Activated T-helper 2 cell treated with anti-CD3 and anti-CD28 coated beads, Interferon-gamma antibody, Interleukin-2, Interleukin-4, amounts not matched to agents 10 μg/mL and 5 μg/mL and 100 μg/mL, durations not matched to agents 14 hours and 24 hours and 36 hours (primary cell): ENCODE measurements at places on chromosomes 1 and 21. TPM values are rescaled to one million over a fixed set of nuclear protein-coding genes. Genes with fewer than 3 reads are reported as not detected.

DNA sequence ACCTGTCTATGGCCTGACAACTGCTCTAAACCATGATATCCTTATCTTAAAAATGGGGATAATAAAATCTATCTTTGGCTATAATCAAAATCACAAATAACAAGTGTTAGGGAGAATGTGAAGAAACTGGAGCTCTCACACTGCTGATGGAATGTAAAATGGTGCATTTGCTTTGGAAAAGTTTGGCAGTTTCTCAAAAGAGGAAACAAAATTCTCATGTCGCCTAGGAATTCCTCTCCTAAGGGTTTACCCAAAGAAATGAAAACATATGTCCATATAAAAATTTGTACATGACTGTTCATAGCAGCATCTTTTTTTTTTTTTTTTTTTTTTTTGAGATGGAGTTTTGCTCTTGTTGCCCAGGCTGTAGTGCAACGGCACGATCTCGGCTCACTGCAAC is 64.3 kb downstream of the ZNF281 start:
- DNase-seq = no peak
- no peak overlapping the region for H3K27ac ChIP-seq
- no peak overlapping the region for H3K4me3 ChIP-seq
- peaks cover 7% of the 10 kb centered on the region for H3K4me1 ChIP-seq

DNA sequence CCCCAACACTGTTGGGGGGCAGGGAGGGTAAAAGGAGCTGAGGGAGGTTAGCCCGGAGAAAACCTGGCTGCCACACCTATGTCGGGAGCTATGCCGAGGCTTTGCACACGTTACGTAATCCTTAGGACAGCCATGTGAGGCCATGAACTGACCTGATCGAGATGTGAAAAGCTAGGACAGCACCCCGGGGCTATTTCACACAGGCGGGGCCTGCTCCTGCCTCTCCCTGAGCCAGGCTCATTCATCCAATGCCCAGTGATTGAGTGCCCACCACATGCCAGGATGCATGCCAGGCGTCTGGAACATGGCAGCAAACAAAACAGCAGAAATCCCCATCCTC is 30.2 kb downstream of the LDLRAP1 start:
- H3K36me3 ChIP-seq = no peaks in the 10 kb centered on the region
- H3K27me3 ChIP-seq = peaks cover 4% of the 10 kb centered on the region
- no peak for DNase-seq
- H3K27ac ChIP-seq = no peak overlapping the region
- H3K4me3 ChIP-seq = no peak overlapping the region

GRCh38 chr1:150551051-150551783 is 2.0 kb downstream of the ADAMTSL4 start:
- peak overlapping the region; percentile 35 for H3K27ac ChIP-seq
- no peak overlapping the region for H3K4me3 ChIP-seq
- H3K27me3 ChIP-seq = peaks cover 15% of the 10 kb centered on the region
- no peak for DNase-seq
- H3K36me3 ChIP-seq = peaks cover 3% of the 10 kb centered on the region

DNA sequence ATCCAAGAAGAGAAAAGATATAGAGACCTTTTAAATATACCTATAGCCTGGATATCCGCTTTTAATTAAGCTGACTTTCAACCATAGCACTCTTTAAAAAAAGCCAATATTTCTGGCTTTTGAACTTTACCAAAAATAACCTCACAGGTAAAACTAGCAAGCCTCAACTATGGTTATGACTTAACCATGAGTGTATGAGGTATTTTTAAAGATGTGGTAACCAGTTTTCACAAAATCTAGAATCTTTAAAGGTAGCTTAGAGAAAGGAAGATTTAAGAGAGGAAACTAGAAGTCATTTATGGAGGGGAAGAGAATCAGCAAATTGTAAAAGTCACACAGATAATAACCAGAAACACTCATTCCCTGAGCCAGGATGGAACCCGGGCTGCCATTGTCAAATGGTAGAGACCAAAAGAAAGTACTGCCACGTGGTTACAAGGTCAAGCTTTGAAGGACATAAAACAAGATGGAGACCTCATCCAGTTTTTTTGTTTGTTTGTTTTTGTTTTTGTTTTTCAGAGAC is 288.4 kb upstream of the RGS18 start:
- H3K4me1 ChIP-seq = no peaks in the 10 kb centered on the region
- no peaks in the 10 kb centered on the region for H3K36me3 ChIP-seq
- H3K27ac ChIP-seq = no peak overlapping the region
- H3K27me3 ChIP-seq = no peaks in the 10 kb centered on the region
- DNase-seq = no peak

- DNase-seq = no peak
- no peak overlapping the region for H3K27ac ChIP-seq
- H3K36me3 ChIP-seq = peaks cover 6% of the 10 kb centered on the region
- H3K4me3 ChIP-seq = no peak overlapping the region
- H3K27me3 ChIP-seq = no peaks in the 10 kb centered on the region
These were observed 118.6 kb downstream of the AKT3 start for GRCh38 chr1:243731301-243731891.

- DNase-seq = no peak
- H3K4me3 ChIP-seq = no peak within 1 kb of the TSS
- no peaks in the 10 kb centered on the region for H3K36me3 ChIP-seq
- no peak within 1 kb of the TSS for H3K27ac ChIP-seq
These were observed at the start of gene ERICH3 for GRCh38 chr1:74673351-74674111. Gene ERICH3, minus strand, starts transcription at chr1:74673792. Its CDS starts 273 bp downstream, at chr1:74673519.

- H3K27ac ChIP-seq = no peak overlapping the region
- peaks cover 4% of the 10 kb centered on the region for H3K4me1 ChIP-seq
- peaks cover 25% of the 10 kb centered on the region for H3K27me3 ChIP-seq
- peak; percentile 18 for DNase-seq
- H3K36me3 ChIP-seq = no peaks in the 10 kb centered on the region
These were observed 6.9 kb downstream of the ACKR1 start for GRCh38 chr1:159211331-159212136.

- peaks cover 25% of the 10 kb centered on the region for H3K36me3 ChIP-seq
- H3K4me1 ChIP-seq = peaks cover 37% of the 10 kb centered on the region
- peaks cover 2% of the 10 kb centered on the region for H3K27me3 ChIP-seq
- H3K27ac ChIP-seq = peak overlapping the region; percentile 96
These were observed 513 bp downstream of the GTF2B start for GRCh38 chr1:88890791-88891317.

DNA sequence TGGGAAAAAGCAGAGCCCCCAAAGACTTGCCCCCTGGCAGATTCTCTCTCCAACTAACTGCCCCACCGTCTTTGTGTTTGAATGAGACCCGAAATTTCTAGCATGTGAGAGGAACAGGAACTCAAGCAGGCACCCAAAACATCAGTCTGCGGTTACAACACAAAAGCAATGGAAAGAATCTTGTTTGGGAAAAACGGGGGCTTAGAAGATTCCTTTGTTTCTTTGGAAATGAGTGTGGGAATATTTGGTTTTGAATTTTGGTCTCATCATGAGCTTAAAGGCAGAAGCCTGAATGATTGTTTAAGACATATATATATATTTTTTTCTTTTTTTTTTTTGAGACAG is 188.9 kb upstream of the TMEM51 start:
- H3K27me3 ChIP-seq = no peaks in the 10 kb centered on the region
- no peak overlapping the region for H3K4me3 ChIP-seq
- H3K4me1 ChIP-seq = peaks cover 12% of the 10 kb centered on the region
- DNase-seq = no peak
- no peak overlapping the region for H3K27ac ChIP-seq
- H3K36me3 ChIP-seq = no peaks in the 10 kb centered on the region

DNA sequence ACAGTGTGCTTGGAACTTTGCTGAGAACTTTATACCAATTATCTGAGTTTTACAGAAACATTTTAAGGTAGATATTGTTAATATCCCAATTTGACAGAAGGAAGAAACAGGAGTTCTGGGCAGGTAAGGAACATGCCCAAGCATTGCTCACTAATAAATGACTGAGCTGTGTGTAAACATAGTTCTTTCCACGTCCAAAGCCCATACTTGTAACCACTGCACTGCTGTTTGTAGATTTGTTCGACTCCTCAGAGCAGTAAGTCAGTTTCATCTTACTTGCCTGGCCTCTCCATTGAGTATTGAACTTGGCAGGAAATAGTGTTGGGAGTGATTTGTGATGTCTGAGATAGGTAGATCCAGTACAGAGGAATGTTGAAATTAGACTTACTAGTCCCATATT is 335.1 kb downstream of the KIF26B start:
- DNase-seq = no peak
- no peak overlapping the region for H3K4me3 ChIP-seq
- no peaks in the 10 kb centered on the region for H3K36me3 ChIP-seq
- no peaks in the 10 kb centered on the region for H3K27me3 ChIP-seq

- H3K4me1 ChIP-seq = peaks cover 5% of the 10 kb centered on the region
- peaks cover 44% of the 10 kb centered on the region for H3K27me3 ChIP-seq
- DNase-seq = no peak
These were observed 19.1 kb upstream of the NRDC start for GRCh38 chr1:51897699-51898031.

DNA sequence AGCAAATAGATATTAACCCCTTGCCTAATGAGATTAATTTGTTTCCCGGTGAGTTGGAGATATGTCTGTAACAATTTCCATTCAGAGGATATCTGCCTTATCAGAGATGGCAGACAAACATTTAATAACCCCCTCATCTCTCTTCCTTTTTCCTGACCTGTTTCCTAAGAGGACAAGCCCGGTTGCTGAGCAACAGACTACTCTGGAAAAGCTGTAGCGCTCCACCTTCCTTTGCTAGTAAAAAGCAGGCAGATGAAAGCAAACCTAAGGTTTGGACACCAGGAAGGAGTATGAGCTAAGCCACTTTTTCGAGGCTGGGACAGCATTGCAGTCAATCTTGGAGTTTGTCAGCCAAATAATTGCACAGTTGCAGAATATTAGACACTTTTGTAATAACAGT is 82.4 kb downstream of the RGS21 start:
- H3K27me3 ChIP-seq = no peaks in the 10 kb centered on the region
- DNase-seq = no peak
- no peak overlapping the region for H3K4me3 ChIP-seq
- no peak overlapping the region for H3K27ac ChIP-seq
- no peaks in the 10 kb centered on the region for H3K4me1 ChIP-seq

DNA sequence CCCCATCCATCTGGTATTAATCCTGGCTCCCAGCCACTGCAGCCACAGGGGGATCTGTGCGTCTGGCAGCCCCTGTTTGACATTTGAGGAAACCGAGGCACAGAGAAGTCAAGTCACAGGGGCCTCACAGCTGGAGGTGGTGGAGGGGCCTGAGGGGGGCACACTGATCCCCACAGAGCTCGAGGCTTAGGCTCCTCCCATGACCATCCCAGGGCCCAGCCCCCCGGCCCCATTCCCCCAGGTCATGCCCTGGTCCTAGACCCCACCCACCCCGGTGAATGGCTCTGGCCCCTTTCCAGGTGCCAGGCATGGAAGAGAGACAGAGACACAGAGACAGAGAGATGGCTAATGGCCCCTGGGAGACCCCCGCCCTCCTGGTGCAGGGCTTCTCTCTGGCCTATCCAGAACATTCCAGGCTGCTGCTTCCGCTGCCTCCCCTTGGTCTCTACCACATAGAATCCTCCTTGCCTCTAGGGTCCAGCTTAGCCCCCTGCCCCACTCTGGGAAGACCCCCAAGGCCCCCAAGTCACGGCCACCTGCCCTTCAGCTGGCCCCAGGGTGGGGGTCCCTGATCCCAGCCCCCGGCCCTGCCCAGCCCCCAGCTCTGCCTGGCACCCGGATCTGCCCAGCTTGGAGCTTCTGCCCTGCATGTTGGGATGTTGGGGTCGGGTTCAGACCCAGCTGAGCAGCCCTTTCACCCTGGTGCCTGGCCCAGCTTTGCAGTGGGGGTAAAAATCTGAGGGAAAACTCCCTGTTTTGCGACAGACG is 29.2 kb upstream of the LRRC3 start:
- no peak for DNase-seq
- no peaks in the 10 kb centered on the region for H3K27me3 ChIP-seq
- peaks cover 6% of the 10 kb centered on the region for H3K36me3 ChIP-seq
- H3K27ac ChIP-seq = no peak overlapping the region
- no peaks in the 10 kb centered on the region for H3K4me1 ChIP-seq

DNA sequence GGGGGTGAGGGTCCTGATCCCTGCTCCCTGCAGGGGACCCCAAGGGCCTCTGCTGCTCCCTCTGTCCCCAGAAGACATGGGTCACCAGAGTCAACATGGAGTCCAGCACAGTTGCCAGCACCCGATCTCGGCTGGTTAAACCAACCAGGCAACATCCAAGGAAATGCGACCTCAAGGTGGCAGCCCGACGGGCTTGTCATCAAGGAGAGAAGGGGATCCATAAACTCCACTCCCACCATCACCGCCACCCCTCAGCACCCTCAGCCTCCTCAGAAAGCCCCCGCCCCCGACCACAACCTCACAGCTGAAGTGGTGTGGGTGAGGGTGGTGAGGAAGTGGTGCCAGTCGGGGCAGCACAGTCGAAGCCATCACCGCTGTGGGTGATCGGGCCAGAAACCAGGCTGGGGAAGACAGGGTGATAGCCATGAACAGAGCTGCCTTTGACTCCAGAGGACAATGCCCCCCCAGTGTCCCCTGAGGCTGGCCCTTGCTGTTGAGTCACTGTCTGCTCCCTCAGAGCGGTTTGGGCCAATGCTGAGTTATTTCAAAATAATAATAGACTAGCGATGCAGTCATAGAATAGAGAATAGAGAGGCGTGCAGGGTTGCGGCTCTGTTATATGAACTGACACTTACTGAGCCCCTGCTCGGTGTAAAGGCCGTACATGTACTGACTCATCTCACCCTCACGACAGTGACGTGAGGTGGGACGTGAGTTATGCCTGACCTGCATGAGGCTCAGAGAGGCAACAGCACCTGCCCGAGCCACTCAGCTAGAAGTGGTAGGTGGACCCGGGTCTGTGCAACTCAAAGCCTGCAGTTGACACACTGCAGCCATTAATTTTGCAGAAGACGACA is 88.7 kb upstream of the IFFO2 start:
- H3K36me3 ChIP-seq = no peaks in the 10 kb centered on the region
- H3K27me3 ChIP-seq = peaks cover 9% of the 10 kb centered on the region
- no peak for DNase-seq

DNA sequence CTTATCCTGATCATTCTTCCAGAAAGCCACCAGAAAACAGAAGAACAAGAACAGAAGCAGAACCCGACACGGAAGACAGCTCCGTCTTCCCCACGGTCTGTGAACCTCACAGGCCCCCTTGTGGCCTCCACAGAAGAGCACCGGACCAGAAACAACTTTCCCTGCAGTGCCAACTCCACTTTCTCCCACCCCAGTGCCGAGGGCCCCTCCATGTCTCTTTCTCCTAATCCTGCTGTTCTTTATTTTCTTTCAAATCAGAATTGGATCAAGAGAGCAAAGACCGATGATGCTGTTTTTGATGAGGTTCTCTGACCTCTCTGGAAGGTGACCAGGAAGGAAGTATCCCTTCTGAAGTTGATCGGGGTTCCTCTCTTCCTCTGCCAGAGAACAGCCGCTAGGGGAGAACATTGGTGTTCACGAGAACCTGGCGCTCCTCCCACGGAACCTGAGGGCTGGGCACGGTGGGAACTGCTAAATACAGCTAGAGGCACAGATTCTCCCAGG is 58.9 kb upstream of the CTTNBP2NL start:
- no peak for DNase-seq
- no peak overlapping the region for H3K27ac ChIP-seq
- no peak overlapping the region for H3K4me3 ChIP-seq

GRCh38 chr1:162854245-162854882 is 6.6 kb downstream of the CCDC190 start:
- no peak overlapping the region for H3K4me3 ChIP-seq
- H3K27ac ChIP-seq = no peak overlapping the region
- no peaks in the 10 kb centered on the region for H3K36me3 ChIP-seq
- peaks cover 14% of the 10 kb centered on the region for H3K27me3 ChIP-seq
- DNase-seq = peak; percentile 12

The TBX19 gene
- total RNA-seq = 6.5 and 7.6 TPM in 2 replicates

The ASB17 gene
- total RNA-seq = not detected in 2 replicates

The SLC2A5 gene
- total RNA-seq = not detected in 2 replicates

The MPC2 gene
- 45.6 and 48.7 TPM in 2 replicates for total RNA-seq

The SPRR1B gene
- total RNA-seq = not detected in 2 replicates

The CYP4A11 gene
- not detected in 2 replicates for total RNA-seq

The AKNAD1 gene
- total RNA-seq = not detected in 2 replicates

The AADACL3 gene
- total RNA-seq = not detected in 2 replicates

The NR1I3 gene
- total RNA-seq = not detected in 2 replicates
